A549 treated with RU486 at 1 μM for 4 hours (cell line): ENCODE measurements at places on chromosomes 3 and 15. TPM values are rescaled to one million over a fixed set of nuclear protein-coding genes. Genes with fewer than 3 reads are reported as not detected.

The SERPINI1 gene
- 1.8 to 4.0 TPM (median 2.6 TPM) in 5 replicates for total RNA-seq

The ASB14 gene
- total RNA-seq: not detected in 5 replicates

The SAXO2 gene
- total RNA-seq: 1.9 to 3.4 TPM (median 2.6 TPM) in 5 replicates

The GATM gene
- 2.2 to 3.0 TPM (median 2.5 TPM) in 5 replicates for total RNA-seq

The MOBP gene
- 0.05 to 0.20 TPM in 2 of 5 replicates, not detected in the others for total RNA-seq

The NTRK3 gene
- 15.9 to 26.2 TPM (median 21.7 TPM) in 5 replicates for total RNA-seq
